ENCODE measurements at places on chromosomes 7 and 10. TPM values are rescaled to one million over a fixed set of nuclear protein-coding genes. Genes with fewer than 3 reads are reported as not detected.

The ARHGEF35 gene
- total RNA-seq = 4.2 TPM

GRCh38 chr7:93044147-93044810, 73.5 kb downstream of the SAMD9 start:
- H3K4me3 ChIP-seq = no peak overlapping the region
- no peaks in the 10 kb centered on the region for H3K27me3 ChIP-seq
- no peak for DNase-seq
- no peaks in the 10 kb centered on the region for H3K36me3 ChIP-seq
- H3K27ac ChIP-seq = no peak overlapping the region

- H3K27me3 ChIP-seq = no peaks in the 10 kb centered on the region
- DNase-seq = no peak
- no peaks in the 10 kb centered on the region for H3K4me1 ChIP-seq
- no peak overlapping the region for H3K27ac ChIP-seq
- H3K4me3 ChIP-seq = no peak overlapping the region
Measured at GRCh38 chr7:71637578-71637977, 505.6 kb downstream of the GALNT17 start.

The GIMAP1 gene
- 18.1 TPM for total RNA-seq

DNA sequence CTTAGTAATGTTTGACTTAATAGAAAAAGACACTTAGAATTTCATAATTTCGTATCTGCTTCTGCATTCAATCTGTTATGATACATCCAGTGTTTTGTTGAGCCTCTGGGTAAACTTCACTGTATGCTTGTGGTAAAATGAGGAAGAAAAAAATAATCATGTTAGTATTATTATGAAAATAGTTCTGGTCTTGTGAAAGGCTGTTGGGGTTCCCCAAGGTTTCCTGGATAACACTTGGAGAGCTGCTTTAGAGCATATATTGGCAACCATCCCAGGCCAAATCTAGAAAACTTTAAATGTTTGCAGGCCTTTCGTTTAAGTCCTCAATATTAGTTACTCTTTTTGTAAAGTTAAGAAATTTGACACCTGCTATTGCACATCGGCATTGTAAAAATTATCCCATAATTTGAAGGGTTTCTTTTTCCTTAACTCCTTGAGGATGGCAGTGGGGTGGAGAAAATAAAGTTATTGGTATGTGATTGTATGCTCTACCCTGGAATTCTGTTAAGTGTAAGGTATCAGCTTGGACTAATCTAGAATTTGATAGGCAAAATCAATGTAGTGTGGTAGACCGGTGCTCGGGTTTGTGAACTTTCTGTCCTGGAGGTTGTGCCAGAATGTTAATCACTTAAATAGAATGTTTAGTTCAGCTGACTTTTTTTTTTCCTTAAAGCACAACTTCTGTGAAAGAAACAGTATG, 54.5 kb downstream of the WAC start:
- H3K4me1 ChIP-seq = peaks cover 22% of the 10 kb centered on the region
- no peak overlapping the region for H3K27ac ChIP-seq

The MACC1 gene
- total RNA-seq = 0.22 TPM

The LIPK gene
- total RNA-seq = not detected

GRCh38 chr10:113131613-113132261, 181.7 kb downstream of the TCF7L2 start:
- H3K27me3 ChIP-seq = peaks cover 37% of the 10 kb centered on the region
- H3K27ac ChIP-seq = no peak overlapping the region
- H3K4me1 ChIP-seq = no peaks in the 10 kb centered on the region
- no peaks in the 10 kb centered on the region for H3K36me3 ChIP-seq
- H3K4me3 ChIP-seq = no peak overlapping the region

GRCh38 chr7:35799846-35800717, 775 bp upstream of the SEPTIN7 start:
- H3K27me3 ChIP-seq = peaks cover 7% of the 10 kb centered on the region
- peak overlapping the region; percentile 97 for H3K4me3 ChIP-seq
- H3K36me3 ChIP-seq = peaks cover 22% of the 10 kb centered on the region

GRCh38 chr10:47027108-47027783, 116.0 kb downstream of the PTPN20 start:
- H3K36me3 ChIP-seq = no peaks in the 10 kb centered on the region
- no peaks in the 10 kb centered on the region for H3K27me3 ChIP-seq
- H3K4me3 ChIP-seq = no peak overlapping the region
